GM13977 (cell line): ENCODE measurements at places on chromosomes 11 and 22.

GRCh38 chr11:64084951-64085710, 49.4 kb downstream of the FLRT1 start:
- DNase-seq: no peak

GRCh38 chr11:126431401-126432064, 76.0 kb downstream of the ST3GAL4 start:
- DNase-seq: no peak

DNA sequence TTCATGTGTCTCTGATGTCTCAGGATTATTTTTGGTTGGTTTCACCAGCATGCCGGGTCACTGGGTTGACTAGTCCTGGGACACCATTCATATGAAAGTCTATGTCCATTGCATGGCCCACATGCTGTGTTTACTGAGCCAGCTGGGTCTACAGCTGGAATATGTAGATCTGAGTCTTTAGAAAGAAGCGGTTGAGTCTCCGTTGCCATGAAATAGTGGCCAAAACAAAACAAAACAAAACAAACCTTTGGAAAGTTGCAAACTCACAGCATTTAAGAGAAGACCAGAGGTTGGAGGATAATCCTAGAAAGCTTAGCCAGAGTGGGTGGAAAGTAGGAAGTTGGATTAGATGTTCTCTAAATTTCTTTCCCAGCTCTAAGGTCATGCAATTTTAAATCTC, 191.8 kb upstream of the NTM start:
- DNase-seq: no peak

GRCh38 chr11:64624883-64625481, 34.0 kb downstream of the SLC22A12 start:
- DNase-seq: no peak

GRCh38 chr11:86743223-86744118, 56.9 kb upstream of the PRSS23 start:
- no peak for DNase-seq

DNA sequence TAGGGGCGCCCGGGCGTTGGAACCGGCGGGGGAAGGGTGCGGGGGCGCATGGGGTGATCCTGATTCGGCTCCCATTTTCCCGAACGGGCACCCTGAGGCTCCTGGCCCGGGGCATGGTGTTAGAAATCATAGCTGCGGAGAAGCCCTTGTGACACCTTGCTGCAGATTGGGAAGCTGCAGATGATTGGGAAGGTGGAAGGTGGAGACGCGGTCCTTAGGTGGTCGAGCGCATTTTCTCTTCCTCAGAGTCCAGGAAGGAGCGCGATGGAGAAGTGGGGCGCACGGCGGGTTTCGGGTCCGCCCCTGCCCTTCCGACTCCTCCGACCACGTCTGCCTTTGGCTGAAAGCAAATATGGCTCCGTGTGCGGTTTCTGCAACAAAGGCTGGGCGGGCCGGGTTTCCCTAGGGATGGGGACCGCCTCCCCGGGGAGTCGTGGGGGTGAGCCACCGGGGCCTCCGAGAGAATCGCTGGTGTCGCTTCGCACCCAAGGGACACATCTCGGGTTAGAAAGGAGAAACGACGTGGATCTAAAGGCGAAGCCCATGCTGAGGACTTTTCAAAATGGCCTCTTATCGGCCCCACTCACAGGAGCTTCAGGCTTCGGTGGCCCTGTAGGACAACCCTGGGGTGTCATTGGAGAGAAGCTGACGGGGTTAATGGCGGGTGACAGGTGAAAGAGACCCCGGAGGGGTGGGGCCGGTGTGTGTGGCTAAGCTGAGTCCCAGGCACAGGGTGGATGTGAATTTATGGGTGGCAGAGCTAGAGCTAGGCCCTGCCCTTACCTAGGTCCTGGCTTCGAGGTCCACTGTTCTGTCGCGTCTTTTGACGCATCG, 707 bp upstream of the FTH1 start:
- peak; percentile 71 for DNase-seq

DNA sequence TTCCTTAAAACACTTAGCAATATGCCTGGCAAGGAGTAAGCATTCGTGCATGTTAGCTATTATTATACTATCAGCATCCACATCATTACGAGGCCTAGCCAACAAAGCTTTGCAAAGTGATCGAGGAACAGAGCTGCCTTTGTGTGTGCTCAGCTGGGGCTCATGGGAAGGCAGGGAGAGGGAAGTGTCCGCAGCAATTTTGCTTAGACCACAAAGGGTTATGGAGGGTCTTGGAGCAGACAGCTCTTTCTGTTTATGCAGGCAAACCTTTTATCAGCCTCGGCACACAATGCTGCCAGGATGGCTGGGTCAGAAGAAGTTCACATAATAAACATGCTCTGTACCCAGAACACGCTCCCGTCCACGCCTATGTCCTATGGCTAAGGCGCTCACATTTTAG, 10.9 kb upstream of the DKK3 start:
- DNase-seq: no peak

DNA sequence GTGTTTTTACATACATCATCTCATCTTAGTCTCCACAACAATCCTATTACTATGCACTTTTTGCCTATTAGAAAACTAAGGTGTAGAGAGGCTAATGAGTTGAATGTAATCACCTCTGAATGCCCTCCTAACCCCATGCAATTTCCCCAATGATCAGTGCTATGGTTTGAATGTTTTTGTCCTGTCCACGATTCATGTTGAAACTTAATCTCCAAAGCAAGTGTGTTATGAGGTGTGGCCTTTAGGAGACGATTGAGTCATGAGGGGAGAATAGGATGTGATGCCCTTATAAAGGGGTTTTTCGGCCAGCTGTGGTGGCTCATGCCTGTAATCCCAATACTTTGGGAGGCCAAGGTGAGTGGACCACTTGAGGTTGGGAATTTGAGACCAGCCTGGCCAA, 2.0 kb upstream of the CCDC73 start:
- DNase-seq: no peak

DNA sequence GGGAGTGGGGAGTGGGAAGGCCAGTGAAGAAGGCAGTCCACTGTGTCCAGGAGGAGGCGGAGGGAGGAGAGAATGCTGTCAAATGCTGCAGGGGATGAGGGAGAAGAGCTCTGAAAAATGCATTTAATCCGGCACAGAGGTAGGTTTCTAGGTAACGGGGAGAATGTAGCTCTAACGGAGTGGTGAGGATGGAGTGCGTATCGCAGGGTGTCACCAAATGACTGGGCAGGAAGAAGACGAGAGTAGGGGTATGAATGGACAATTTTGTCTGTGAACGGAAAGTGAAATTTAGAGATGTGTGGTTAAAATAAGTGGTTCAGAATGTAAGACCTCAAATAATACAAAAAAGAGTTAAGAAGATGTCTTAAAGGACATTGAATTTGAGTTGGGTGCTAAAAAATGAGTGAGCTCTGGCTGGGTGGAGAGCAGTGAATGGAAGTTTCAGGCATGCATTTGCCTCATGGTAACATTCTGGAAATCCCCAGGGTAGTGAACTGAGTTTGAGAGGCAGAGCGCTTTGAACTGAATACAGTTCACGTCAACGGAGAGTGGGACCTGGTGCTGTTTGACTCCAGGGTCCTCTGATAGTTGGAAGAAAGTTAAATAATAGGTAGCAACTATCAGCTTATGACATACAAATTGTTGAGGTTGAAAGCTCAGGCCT, 81.3 kb upstream of the CADM1 start:
- peak; percentile 58 for DNase-seq

GRCh38 chr22:19514831-19515565, 9.2 kb downstream of the CLDN5 start:
- DNase-seq: no peak

DNA sequence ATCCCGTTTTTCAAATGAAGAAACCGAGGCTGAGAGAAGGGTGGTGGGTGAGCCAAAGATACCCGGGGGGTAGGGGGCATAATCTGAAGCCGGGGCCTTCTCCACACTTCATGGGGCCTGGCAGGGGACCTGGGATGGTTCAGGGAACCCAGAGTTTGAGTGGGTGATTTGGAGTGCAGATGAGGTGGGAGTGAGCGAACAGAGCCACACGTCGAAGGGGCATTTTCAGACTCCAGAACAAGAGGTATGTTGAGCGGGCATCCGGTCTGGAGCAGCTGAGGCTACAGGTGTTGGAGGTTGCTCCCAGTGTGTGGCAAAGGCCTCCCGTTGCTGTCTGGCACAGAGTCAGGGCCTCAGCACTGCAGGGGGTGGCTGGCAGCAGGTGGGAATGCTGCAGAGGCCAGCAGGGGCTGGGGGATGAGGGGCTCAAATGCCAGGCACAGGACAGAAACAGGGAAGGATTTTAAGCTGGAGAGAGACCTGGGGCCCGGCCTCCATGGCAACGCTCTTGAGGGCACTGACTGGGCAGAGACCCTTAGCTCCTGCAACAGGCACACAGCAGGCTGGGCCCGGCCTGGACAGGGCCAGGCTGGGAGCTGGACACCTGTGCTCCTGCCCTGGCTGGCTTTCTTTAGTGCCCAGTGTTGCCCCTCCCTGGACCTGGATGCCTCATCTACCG, 46.2 kb downstream of the WNT11 start:
- DNase-seq: peak; percentile 22

GRCh38 chr22:37048133-37048532, 3.4 kb upstream of the KCTD17 start:
- no peak for DNase-seq
